ENCODE measurements at places on chromosomes 3 and 15.
A peak's percentile ranks its signal among the peaks of the same experiment; 100 is the strongest.

DNA sequence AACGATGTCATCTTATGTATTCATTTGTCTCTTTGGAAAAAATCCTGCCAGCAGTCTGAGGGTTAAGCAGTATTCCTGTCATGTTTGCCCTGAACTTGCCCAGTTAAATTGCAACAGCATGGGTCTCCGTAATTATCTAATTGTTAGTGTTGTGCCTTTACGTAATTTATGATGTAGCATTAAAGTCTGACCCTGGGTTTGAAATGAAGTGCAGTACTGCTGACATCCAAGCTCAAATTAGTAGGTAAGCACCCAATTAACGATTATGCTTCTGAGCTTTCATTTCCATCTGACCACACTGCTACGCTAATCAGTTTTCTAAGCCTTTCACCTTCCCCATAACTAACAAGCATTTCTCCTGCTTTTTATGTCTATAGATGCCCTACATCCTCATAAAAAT, 241.8 kb downstream of the ARRDC4 start:
- no peak for DNase-seq

GRCh38 chr3:124688581-124689454, 41.4 kb upstream of the UMPS start:
- DNase-seq = peak; percentile 73

DNA sequence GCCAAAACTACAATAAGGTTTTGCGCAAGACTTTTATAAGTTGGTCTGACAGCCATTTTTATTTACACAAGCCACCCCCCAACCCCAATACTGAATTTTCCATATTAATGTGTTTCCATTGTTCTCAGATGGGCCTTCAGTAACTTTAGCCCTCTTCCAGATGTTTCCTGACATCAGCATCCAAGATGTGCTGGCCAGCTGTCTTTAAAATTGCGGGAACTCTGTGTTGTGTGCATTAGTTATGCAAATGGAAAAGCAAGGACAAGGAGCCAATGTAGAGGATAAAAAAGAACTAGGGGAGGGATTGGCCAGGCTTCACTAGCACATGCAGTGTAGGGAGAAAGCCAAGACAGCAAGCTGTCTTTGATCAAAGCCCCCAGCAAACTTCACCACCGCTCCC, 45.4 kb downstream of the COMMD2 start:
- DNase-seq = no peak

- no peak for DNase-seq
Measured at GRCh38 chr15:69914960-69915359, 182.8 kb downstream of the TLE3 start.

DNA sequence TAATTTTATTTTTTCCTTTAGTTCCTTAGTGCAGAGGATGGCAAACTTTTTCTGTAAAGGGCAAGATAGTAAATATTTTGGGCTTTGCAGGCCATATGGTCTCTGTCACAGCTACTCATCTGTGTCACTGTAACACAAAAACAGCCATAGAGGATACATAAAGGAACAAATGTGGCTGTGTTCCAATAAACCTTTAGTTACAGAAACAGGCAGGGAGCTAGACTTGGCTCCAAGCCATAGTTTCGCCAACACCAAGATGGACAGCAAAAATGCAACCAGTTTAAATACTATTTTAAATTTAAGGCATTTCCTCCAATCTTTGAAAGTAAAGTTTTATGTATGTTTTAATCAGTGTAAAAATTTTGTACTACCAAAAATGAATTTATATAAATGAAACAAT, 753.4 kb downstream of the FHIT start:
- no peak for DNase-seq

DNA sequence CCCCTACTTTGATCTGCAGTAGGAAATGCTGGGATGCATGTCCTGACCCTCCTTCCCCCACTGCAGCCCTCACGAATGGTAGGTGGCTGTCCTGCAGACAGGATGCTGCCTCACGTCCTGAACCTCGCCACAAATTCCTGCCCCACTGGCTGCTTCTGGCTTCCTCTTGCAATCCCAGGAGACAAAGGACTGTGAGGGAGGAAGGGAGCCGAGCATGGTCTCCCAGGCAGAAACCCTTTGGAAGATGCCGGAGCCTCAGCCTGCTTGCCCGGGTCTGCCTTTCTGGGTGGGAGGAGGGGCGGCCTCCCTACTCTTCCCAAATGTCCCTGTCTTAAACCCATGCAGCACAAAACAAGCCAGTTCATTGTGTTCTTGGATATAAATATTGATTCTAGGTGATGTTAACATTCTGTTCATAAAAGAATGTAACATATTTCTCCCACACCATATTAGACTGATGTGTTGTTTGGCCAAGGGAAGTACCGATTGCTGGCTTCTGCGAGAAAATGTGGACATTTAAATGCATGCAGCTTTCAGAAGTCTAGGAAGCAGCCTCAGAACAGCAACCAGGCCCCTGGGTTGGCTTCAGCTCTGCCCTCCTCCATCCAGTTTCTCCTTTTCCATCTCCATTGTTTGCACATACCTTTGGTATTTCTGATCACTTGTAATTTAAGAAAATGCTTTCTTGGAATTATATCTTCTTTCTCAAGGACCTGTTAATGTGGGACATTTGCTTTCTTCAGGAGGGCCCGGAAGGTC, 75.3 kb downstream of the HMG20A start:
- DNase-seq = no peak

DNA sequence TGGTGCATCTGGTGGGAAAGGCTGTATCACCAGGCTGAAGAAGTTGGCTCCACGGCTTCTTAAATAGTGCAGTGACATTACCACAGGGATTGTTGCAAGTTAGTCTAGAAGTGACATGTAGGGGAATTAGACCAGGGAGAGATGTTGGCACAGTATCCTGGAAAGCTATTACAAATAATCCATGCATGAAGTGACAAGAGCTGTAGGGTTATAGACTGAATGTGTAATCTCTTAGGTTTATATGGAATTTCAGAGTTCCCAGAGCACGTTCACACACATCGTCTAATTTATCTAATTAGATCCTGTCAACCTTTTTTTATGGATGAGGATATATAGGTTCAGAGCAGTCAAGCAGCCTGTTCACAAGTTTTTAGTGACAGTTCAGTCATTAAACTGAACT, 37.3 kb upstream of the APH1B start:
- DNase-seq = no peak

DNA sequence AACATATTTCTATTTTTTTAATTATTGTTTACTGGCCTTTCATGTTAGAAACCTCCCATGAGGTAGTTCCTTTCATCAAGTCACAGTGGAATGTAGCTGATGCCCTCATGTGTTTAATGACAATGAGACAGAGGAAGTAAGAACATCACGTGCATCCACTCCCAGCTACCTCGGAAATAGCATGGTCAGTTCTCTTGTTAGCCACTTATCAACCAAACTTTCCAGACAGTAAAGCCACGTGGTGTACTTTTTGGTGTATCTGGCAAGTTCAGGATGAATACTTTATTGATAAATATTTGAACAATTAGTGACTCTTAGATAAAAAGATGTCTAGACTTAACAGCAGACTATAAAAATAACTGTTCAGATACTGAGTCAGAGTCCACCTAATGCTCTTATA, 781.7 kb downstream of the MECOM start:
- DNase-seq = no peak

DNA sequence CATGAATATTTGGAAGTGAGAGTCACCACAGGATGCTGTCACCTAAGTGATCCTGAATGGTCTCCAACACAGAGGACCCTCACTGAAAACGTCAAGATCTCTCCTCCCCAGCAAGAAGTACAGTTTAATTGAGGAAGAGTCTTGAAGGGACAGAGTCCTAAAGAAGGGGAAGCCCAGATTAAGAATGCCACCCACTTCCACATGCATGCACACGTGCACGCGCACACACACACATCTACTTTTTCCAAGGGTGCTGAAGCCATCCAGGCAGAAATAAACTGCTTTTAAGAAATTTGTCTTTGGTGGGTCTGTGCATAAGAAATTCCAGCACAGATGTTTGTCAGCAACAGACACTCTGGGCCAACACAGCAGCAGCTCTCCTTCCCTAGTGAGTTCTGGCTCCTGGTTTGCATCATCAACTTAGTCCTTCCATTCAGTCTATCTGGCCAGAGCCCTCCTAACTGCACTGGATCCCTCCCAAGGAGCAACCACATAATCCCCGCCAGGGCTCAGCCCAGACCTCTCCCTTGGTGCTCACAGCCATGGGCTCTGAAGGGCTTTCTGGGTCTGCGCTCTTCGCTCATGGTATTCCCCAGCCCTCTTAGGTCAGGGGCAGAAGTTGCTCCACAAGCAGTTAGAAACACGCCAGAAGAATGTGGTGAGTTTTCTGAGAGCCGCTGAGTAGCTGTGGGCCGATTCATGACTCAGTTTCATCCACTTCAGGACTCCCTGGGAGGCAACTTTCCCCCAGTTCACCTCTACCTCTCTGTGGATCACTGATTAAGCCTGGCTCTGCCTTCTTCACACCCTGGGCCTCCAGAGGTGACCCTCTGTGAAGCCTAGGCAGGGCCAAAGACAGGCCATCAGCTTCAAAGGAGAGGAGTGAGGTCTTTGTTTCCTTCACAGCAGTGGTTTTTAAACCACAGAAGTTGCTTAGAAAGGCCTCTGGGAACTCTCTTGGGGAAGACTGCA, 132.6 kb upstream of the LIPC start:
- DNase-seq = no peak

DNA sequence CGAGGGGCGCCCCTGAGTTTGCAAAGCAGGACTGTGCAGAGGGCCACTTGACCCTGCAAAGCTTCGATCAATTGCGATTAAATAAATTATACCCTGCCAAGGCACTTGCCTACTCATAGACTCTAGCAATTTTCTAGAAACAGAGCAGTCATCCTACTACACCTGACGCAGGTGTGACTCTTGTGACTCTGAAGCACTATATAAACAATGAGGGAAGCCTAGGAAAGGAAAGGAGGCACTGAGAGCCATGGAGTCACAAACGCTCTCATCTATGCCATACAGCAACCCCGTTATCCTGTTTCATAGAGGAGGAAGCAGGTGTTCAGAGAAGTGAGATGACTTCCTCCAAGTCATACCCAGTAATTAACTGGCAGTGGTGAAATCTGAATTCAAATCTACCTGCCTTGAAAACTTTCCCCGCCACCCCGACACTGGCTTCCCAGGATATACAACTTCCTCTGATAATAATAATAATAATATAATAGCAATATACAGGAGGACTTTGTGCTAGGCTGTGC, 14.4 kb downstream of the ARHGEF3 start:
- no peak for DNase-seq

GRCh38 chr15:43518197-43518761, 871 bp downstream of the MAP1A start:
- peak; percentile 79 for DNase-seq

GRCh38 chr3:152105446-152105845, 163.3 kb upstream of the MBNL1 start:
- no peak for DNase-seq

DNA sequence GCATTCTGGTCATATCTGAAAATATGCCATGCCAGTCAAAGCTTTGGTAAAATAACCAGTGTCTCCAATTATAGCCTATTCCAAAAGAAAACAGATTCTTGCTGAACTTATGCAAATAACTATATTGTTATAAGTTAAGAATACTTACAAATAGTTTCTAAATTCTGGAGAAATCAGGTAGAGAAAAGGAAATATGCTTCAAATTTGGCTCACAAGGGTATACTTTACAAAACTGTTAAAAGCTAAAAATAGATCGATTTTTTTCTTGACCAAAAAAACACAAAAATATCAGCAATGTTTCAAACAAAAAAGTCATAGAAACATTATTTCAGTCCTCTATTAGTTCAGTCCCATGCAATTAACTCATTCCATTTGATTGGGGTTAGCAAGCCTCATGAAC, 23.7 kb downstream of the SETMAR start:
- no peak for DNase-seq

- no peak for DNase-seq
Measured at GRCh38 chr15:94844538-94845389, 613.4 kb downstream of the MCTP2 start.

DNA sequence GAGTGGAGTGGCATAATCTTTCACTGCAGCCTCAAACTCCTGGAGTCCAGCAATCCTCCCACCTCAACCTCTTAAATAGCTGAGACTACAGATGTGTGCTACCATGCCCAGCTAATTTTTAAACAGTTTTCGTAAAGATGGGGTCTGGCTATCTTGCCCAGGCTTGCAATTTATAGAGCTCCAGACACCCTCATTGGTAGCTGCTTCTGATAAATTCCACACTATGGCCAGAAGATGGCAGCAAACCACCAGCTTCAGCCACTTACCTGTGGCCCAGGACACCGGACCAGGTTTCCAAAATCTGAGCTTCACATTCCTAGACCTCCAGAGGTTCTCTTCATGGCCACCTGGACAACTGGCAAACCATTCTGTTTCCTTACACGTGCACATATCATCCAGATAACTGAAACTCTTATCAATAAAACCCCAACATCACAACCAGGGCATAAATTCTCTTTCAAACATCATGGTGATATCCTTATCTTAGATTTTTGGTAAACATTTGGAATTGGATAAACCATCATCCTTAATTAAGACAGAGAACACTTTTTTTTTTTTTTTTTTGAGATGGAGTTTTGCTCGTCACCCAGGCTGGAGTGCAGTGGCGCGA, 28.9 kb downstream of the FBXW12 start:
- peak; percentile 41 for DNase-seq

- DNase-seq = no peak
Measured at GRCh38 chr3:109985943-109986555, 648.7 kb upstream of the DPPA4 start.
